Stimulated activated CD4-positive, alpha-beta T cell treated with anti-CD3 and anti-CD28 coated beads, Interleukin-2, amount 100 ng/mL, for 4 hours (primary cell): ENCODE measurements at places on chromosomes 5 and 9.

DNA sequence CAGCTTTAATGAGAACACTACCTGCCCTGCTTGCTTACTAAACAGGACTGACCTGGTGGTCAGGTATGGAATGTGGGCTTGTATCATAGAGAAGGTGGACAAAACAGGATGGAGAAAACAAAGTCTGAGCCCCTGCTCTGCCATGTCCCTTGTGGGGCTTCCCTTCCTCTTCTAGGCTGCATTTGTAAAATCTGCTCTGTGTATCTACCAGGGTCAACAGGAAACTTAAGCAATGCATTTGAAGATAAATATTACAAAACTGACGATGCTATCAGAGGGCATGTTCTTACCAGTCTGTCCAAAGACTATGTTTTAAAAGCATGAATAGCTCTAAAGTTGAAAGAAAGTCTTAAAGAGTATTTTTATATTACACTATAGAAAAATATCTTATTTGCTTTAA, 228.7 kb downstream of the DCP2 start:
- no peak for DNase-seq

DNA sequence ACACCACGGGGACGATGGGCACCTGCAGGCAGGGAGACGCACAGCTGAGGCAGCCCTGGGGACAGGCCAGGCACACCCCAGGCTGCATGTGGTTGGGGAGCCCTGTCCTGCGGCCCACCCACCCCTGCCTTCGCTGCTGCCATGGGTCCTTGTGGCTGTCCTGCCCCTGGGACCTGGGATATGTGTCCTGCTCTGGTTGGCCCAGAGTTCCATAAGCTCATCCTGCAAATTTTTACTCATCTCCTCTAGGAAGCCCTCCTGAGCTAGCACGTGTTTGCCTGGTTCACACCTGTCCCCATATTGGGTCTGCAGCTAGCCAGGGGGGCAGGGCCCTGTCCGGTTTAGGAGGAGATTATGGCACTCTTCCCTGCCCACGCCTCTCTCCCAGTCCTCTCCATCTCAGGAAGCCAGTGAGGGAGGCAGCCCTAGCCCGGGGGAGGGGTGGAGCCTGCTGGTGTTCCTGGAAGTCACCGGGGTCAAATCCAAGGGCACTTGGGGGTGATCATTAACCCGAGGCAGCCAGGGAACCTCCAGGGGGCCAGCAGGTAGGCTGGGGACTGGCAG, 12.2 kb downstream of the EGFL7 start:
- DNase-seq, result no peak

GRCh38 chr5:171309276-171310211, 496 bp downstream of the TLX3 start:
- DNase-seq, result no peak

GRCh38 chr5:55911784-55912653, 60.9 kb downstream of the IL31RA start:
- DNase-seq, result no peak
